ENCODE measurements at places on chromosomes 13 and 19.

GRCh38 chr19:40521276-40521675, 54.5 kb downstream of the SPTBN4 start:
- DNase-seq, result no peak

- no peak for DNase-seq
Measured at GRCh38 chr19:28394725-28395124, 818.2 kb downstream of the UQCRFS1 start.

- no peak for DNase-seq
Measured at GRCh38 chr19:28301961-28302360, 911.0 kb downstream of the UQCRFS1 start.

- DNase-seq, result no peak
Measured at GRCh38 chr13:103062079-103062478, 4.1 kb downstream of the SLC10A2 start.

GRCh38 chr19:19403373-19403901, 2.0 kb upstream of the GATAD2A start:
- DNase-seq, result no peak

GRCh38 chr13:28817204-28817603, 2.9 kb upstream of the MTUS2 start:
- no peak for DNase-seq

DNA sequence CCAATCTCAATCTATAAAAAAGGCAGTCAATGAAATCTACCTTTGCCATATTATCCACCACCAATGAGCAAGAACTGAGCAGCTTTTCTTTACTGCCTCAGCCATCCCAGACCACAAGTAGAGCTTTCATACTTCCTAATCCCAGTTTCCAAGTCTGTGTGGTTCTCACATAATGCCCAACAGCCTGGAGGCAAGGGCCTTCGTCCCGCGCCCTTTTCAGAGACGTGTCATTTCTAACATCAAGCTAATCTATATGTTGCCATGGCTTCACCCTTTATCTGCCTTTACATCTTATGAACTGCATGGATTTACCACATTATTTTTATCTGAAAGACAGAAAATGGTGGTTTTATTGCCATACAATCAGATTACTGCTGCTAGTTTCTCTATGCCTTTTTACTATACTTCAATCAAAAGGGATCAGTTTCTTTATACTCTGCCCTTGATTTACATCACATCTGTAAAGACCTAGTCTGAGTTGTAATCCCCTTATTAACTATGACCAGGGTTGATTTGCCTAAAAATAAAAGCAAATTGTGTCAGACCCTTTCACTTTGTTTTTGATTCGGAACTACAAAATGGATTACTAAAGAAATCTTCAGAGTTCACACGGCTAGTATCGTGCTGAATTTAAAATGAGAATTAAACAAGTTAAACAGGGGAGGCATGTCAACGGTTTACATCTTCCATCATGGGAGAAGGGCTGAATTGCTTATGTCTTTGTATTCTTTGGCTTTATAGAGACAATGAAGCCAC, 5.9 kb downstream of the EFNB2 start:
- DNase-seq, result no peak

DNA sequence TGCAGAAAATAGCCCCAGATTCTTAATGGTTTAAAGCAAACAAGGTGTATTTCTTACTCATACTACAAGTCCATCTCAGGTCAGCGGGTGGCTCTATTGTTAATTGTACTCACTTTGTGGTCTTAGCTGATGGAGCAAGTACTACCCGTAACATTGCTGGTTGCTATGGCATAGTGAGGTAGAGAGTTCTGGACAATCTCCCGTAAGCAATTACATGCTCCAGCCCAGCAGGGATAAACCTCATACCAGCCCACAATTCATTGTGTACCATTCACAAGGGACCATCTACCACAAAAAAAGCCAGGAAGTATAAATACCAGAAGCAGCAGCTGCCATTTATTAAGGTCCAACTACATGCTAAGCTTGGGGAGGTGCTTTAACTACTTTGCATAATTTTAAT, 167.1 kb downstream of the PCDH9 start:
- no peak for DNase-seq

DNA sequence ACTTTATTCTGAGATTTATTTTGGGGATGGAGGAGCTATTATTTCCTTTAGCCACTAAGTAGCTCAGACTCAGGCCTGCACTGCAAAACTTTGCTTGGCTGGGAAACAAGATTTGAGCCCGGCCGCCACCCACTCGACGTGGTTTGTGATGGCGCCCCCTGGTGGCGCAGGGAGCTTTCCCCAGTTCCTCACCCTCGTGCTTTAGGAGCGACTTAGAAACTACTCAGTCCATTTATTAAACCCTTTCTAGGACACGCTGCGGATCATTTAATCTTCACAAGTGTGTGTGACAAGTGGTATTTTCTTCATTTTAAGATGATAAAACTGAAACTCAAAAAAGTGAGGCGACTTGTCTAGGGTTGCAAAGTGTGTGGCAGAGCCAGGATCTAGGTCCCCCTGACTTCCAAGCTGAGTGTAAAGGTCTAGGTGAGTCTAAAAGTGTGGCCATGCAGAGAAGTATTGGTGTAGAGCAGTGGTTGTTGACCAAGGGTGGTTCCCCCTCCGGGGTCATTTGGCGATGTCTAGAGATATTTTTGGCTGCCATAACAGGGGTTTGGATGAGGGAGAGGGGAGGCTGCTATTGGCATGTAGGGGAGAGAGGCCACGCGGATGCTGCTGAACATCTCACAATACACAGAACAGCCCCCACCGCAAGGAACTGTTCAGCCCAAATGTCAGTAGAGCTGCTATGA, 2.2 kb downstream of the CXCL17 start:
- DNase-seq, result peak; percentile 82

GRCh38 chr19:40376286-40376862, 13.6 kb downstream of the HIPK4 start:
- DNase-seq, result no peak
